NCI-H1436 (cell line): ENCODE measurements at places on chromosomes 11 and 22.

DNA sequence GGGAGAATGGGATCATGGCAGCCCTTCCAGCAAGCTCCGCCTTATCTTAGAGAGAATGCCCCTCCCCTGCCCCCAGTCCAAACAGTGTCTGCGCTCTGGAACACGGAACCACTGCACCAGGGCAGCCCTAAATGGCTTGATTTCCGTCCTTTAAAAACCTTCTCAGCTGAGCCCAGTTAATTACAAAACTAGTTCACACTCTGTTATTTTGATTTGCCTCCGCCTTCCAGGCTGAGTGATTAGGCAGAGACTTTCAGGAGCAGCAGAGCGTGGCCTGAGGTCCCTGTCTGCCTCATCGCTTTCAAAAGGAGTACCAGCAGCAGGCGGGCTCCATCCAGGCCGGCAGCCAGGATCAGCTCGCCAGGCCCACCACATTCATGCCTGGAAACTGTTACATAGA lies 313.0 kb downstream of the BRD1 start:
- DNase-seq, result no peak

GRCh38 chr11:58391879-58392278 lies 14.8 kb downstream of the OR5B3 start:
- DNase-seq, result no peak

DNA sequence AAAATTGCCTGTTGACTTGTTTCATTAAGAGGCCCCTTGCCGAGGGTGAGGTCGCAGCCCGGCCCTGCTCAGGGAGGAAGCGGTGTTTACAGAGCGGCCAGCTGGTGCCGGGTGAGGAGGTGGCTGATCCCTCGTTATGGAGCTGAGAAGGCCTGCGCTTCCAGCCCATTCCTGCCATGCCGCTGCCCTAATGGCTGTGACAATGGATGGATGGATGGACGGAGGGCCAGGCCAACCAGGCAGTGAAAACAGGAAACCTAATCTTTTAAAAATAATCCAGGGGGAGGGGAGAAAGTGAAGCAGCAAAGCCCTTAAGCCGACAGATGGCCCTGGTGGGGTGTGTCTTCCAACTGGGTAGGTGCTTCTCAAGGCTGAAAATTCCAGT lies 38.5 kb downstream of the BCR start:
- DNase-seq, result no peak

GRCh38 chr11:119362741-119363080 lies 16.2 kb upstream of the MFRP start:
- DNase-seq, result no peak

DNA sequence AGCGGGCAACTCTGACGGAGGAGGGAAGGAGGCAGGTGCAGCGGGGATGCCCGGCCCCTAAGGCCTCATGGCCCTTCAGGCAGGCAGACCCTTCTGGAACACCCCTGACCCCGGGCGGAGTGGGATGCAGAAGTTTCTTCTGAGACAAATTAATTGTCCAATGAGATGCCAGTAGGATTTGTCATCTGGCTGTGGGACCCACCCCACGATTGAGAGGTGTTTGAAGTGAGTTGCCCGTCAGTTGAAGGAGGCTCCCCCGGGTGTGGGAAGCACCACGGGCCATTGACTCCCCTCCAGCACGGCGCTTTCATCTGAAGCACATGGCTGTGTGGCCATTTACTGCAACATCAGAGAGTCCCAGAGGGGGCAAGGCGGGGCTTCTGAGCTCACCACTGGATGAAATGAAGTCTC lies 527.8 kb downstream of the BRD1 start:
- no peak for DNase-seq

- no peak for DNase-seq
Measured at GRCh38 chr22:43168471-43169309, 17.3 kb downstream of the TSPO start.

DNA sequence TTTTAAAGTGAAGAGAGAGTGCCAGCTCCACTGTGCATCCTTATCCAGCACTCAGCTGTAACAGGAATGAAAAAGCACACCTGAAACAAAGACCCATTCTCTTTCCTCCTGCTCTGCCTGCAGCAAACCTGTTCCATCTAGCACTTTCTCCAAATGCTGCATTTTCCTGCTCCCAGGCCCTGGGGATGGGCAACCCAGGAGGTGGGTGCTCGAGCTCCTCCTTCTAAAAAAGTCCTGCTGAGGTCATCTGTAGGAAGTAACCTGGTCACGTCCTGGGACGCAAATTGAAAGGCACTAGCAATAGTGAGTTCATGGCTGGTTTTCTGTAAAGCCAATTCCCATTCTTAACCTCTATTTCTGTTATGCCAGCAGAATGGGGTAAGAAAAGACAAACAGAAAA lies 173.7 kb downstream of the MAML2 start:
- no peak for DNase-seq

GRCh38 chr11:93908689-93909088 lies 58.3 kb upstream of the VSTM5 start:
- DNase-seq, result no peak
